Activated CD4-positive, alpha-beta memory T cell treated with anti-CD3 and anti-CD28 coated beads, Interleukin-2, amount 10 ng/mL, durations not matched to agents 7 days and 5 days (primary cell): ENCODE measurements at places on chromosomes 6 and 20. TPM values are rescaled to one million over a fixed set of nuclear protein-coding genes. Genes with fewer than 3 reads are reported as not detected.

- no peak for DNase-seq
Measured at GRCh38 chr20:47343007-47343472, 13.5 kb downstream of the ZMYND8 start.

- no peak for DNase-seq
Measured at GRCh38 chr20:312067-312466, 13.3 kb upstream of the SOX12 start.

GRCh38 chr6:169859401-169859977 lies 108.1 kb downstream of the ERMARD start:
- DNase-seq, result no peak

DNA sequence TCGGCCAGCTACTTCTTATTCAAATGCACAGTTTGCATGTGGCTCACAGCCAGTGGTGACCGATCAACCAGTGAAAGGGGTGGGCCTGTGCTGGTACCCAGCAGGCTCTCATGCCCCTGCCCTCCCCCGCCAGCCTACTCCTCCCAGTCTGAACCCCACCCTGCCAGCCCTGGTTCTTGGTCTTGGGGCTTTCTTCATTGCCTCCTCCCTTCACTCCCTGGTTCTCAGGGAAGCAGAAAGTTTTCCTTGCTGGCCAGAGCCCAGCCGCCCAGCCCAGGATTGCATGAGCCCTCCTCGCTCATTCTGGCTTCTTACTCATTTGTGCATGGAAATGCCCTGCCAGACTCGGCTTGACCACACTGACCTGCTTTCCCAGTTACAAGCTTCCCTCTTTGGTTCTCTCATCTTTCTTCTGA lies 40.8 kb downstream of the KCNK17 start:
- no peak for DNase-seq

DNA sequence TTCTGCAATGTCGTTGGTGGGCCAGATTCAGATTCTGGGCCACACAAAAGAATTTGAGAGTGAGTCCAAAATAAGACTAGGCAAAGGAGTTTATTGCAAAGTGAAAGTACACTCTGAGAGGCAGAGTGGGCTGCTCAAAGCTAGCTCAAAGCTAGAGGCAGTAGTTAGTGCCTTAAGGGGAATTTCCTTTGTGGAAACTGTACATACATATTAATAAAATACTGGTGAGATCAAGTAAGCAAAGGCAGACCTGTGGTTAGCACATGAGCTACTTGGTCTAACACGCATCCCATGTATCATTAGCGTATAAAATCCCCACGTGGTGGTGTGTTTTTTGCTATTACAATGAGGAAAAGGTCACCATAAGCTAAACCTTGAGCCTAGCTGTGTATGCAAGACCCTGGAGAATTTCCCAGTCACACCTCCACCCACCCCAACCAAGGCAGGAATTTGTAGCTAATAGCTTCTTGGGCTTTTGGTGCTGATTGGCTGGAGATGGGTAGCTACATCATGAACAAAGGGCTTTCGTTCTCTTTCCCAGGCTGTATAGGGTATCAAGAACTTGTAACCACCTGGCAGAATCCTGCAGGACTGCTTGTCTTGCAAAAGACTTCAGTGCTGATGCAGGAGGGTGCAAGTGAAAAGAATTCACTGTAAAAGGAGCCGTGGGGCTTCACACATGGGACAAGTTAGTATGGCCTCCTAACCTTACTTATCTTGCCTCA lies 14.7 kb upstream of the TRIM26 start:
- no peak for DNase-seq

DNA sequence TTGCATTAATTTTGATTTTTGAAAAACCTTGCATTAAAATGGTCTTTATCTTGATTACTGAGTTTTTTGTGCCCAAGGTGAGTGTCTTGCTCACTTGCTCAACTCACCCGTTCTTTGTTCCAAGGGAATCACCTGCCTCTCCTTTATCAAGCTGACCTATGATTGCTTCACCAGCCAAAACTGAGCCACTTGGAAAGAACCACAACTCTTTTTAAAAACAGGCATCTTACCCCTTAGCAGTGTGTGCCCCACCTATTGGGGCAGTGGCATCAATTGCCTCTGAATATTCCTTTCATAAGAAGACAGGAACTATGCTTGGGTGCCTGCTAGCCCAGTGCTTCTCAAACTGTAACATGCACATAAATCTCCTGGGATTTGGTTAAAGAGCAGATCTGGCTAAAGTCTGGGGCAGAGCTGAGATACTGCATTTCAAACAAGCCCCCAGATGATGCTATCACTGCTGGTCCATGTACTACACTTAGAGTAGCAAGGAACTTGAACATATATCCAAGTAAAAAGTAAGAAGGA lies 3.3 kb upstream of the STK38 start:
- DNase-seq, result no peak

DNA sequence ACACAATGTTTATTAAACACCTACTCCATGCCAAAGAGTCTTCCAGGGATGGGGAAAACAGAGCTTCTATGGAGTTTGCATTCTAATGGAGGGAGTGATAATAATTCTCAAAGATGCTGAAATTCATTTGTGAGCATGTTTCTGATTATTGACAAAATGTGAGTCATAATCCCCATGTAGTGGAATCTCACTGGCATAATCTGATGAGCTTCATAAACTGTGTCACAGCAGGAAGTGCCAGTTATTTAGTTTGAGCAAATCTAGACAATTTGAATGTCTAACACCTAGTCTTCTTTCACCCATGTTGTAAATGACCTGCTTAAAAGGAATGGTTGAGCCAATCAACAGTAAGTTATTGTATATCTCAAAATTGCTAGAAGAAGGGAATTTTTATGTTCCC lies 95.1 kb downstream of the KCNQ5 start:
- DNase-seq, result no peak

DNA sequence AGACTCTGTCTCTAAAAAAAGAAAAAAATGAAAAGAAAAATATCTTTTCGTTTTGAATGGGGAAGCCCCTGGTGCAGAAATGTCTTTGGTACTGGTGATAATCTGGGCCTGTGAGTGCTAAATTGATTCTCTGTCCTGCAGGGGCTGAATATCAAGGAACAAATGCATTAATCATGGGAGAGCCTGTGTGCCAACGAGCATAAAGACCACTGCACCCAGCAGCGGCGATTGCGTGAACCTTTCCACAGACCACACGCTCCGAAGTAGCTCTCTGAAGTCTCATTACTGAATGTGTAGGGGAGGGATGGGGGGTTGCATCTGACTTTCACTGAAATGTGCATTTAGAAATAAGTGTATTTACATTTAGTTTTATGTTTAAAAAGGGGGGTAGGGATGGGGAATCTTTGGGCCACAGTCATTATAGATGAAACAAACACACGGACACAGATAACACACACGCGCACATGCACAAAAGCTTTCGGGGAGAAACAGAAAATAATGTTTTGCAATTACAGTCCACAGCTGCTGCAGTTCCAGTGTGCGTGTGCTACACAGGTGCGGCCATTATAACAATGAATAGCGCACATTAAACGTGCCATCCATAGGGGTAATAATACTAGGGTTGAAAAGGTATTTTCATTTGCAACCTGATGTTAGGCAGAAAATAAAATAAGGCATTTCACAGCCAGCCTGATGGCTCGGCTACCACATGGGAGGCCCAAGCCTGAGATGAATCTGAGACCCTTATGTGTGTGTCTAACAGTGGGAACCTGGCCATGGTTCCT lies 154.0 kb downstream of the MBOAT1 start:
- DNase-seq, result no peak

GRCh38 chr6:117072781-117073180 lies 192.6 kb upstream of the VGLL2 start:
- no peak for DNase-seq

- no peak for DNase-seq
Measured at GRCh38 chr6:390914-391558, 516 bp upstream of the IRF4 start.

DNA sequence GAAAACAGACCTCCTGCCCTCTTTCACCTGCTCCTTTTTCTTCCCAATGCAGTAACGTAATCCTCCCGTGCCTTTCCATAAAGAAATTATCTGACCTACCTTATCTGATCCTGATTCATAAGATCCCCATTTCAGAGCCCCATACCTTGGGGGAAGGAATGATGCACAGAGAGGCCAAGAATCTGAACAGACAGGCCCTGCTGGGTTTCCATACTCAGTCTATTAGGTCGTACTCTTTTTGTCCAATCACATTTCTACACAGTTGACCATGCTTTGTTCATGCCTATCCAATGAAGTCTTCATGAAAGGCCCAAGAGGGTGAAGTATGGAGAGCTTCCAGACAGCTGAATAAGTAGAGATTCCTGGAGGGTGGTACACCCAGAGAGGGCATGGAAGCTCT lies 25.3 kb downstream of the SRPK1 start:
- DNase-seq, result no peak

GRCh38 chr20:18187020-18187419 lies 49.4 kb downstream of the KAT14 start:
- no peak for DNase-seq

GRCh38 chr20:35302421-35303335 lies 10.5 kb upstream of the FAM83C start:
- no peak for DNase-seq

BTNL2 gene
- total RNA-seq, result not detected

SNRNP48 gene
- total RNA-seq, result 16.5 TPM

ALDH5A1 gene
- total RNA-seq, result 3.7 TPM

SLC16A10 gene
- 1.4 TPM for total RNA-seq

NTSR1 gene
- total RNA-seq, result not detected

HTR1E gene
- not detected for total RNA-seq

MYMX gene
- total RNA-seq, result not detected

DEFB124 gene
- total RNA-seq, result not detected
